Activated naive CD8-positive, alpha-beta T cell treated with anti-CD3 and anti-CD28 coated beads, Interleukin-2, amount 50 U/mL, for 16 hours (primary cell): ENCODE measurements at places on chromosomes 4 and X.

DNA sequence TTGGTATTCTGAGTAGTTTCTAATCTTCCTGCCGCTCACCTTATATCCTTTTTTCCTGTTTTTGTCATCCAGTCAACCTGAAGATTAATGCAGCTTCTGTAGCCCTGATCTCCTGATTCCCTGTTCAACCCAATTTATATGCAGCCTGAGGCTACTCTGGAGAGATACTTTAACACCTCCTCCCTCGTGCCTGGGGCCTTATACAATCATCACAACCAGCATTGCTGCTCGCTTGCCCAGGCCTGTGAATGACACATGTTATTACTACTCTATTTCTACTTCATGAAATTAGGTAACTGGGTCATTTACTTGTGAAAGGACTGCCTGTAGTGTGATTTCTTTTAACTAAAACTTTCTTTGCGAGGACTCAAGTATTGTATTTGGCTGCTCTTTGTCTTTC, 33.7 kb upstream of the WDR17 start:
- no peak for DNase-seq

GRCh38 chr4:140568507-140569306, at the start of gene UCP1:
UCP1 (minus strand) TSS chr4:140568961; CDS start chr4:140568729, 232 bp downstream.
- no peak for DNase-seq

DNA sequence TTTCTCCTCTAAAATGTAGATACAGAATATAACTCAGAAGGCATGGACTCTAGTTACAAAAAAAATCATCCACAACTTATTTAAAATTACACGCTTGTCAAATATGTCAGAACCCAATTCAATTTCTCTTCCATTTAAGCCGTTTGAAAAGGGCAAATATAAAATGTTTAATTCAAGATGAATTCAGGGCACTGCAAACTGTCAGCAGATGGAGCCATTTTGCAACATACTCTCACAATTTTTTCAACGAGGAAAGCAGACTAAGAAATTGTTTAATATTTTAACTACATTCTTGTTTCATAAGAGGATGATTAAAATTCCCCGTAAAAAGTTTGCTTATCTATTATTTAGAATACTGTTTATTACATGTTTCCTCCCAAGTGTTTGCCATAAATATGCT, 321.3 kb upstream of the CPXCR1 start:
- no peak for DNase-seq

DNA sequence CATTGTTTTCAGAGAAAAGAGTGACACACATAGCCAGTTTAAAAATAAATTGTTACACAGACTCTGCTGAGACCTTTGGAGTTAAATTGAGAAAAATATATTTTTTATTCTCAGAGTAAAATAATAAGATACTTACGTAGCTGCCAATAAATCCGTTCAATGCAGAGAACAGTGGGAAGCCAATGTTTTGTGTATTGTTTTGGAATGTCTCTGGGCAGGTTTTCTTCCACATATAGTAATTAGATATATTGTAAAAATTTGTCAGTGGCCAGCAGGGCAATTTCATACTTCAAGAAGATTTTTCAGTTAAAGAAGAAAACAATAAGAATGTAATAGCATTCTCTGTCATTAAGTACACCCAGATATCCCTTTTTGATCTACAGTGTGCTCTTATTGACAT, 999.5 kb upstream of the INTU start:
- DNase-seq, result no peak

GRCh38 chr4:110275871-110276270, 77.5 kb upstream of the ELOVL6 start:
- DNase-seq, result no peak

DNA sequence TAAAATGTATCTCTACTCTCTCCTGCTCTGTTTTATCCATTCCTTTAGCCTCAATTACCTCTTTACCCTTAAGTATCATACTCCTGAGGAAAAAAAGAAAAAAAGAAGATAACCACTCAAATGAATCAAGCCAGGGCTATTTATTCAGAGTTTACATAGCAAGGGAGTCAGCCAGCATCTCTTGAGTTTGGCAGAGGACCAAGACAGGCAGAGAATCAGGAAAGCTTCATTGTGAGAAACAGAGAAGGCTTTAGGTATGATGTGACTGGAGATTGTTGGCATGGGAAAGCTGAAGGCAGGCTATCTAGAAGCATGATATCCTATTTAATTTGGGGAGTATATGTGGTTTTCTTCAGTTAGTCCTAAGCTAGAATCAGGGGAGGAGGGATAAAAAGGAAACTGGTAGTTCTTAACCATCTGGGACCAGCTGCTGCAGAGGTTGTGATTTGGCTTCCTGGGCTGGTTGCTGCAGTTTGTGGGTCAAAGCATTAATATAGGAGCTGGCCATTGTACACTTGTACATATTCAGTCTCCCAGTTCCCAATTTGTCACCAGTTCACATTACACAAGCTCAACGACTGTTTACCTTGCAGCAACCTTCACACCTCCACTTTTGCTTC, 11.2 kb downstream of the APELA start:
- no peak for DNase-seq

- no peak for DNase-seq
These were observed 101.8 kb downstream of the PJA1 start for GRCh38 chrX:69063486-69063885.

GRCh38 chrX:107709266-107709806, 66.3 kb downstream of the TSC22D3 start:
- DNase-seq, result no peak
